ENCODE measurements at places on chromosomes 13 and 19.

DNA sequence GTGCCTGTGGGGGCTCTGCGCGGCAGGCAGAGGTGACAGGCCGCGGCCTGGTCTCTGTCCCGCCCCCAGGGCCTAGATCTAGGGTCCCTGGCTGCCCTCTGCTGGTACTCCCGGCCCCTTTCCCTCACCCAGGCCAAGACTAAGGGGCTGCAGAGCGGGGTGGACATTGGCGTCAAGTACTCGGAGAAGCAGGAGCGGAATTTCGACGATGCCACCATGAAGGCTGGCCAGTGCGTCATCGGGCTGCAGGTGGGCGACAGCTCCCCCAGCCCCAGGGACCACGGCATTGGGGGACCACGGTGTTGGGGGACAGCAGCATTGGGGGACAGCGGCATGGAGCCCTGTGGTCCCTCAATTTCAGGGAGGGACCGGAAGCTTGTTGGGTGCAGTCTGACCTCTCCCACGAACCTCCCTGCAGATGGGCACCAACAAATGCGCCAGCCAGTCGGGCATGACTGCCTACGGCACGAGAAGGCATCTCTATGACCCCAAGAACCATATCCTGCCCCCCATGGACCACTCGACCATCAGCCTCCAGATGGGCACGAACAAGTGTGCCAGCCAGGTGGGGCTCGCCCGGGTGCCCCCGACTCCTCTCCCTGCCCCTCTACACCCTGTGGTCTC lies 3.8 kb upstream of the ABCA7 start:
- DNase-seq, result no peak

DNA sequence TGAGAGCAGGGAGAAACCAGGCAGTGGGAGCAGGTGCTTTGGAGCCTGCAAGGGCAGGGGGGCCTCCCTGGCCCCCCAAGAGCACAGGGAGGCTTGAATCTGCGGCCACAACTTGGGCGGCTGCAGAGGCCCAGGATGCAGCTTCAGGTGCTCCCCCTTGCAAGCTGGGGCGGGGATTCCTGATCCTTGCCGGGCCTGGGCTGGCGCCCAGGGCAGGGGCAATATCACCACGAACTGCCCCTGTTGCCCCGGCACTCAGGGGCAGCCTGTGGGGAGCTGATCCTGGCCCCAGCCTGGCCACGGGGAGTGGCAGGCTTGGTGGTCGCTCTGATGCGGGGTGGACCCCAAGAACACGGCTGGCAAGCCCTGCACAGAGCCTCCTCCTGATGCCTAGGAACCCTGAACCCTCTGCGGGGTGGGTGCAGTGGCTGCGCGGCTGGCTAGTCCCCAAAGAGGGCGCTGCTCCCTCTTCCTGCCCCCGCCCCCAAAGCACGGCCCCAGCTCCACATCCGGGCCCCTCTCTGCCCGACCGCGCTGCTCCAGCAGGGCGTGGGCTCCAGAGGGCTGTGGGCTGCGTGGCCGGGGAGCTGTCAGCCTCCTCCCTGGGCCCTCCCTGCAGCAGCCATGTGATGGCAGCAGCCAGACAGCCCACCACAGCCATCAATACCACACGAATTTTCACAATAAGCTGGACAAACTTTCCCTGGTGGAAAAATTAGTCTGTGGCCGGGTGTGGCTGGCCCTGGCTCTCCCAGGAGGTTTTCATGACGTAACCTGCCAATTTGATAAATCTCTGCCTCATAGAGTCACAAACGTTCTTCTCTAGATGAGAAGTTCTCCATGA lies 21.0 kb downstream of the TNFSF9 start:
- peak; percentile 53 for DNase-seq

DNA sequence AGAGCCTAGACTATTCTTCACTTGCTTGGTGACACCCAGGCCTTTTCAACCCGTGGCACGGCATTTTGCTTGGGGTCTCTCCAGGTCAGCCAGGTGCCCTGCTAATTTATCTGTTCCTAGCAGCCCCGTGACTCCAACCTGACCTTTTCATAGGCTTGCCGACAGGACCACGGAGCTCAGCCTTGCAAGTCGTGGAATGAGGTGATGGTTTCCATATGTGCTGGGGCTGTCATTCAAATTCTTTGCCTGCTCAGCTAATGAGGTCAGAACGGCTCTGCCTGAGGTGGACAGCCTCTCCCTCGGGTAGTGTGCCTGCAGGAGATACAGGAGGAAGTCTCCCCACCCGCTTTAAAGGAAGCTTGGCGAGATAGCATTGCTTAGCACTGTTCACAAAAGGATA lies 61.0 kb downstream of the SHISA2 start:
- no peak for DNase-seq

GRCh38 chr19:1474011-1474764 lies 4.8 kb downstream of the C19orf25 start:
- no peak for DNase-seq

- DNase-seq, result peak; percentile 4
Observed at GRCh38 chr13:50428183-50428877, 413.1 kb downstream of the KCNRG start.

DNA sequence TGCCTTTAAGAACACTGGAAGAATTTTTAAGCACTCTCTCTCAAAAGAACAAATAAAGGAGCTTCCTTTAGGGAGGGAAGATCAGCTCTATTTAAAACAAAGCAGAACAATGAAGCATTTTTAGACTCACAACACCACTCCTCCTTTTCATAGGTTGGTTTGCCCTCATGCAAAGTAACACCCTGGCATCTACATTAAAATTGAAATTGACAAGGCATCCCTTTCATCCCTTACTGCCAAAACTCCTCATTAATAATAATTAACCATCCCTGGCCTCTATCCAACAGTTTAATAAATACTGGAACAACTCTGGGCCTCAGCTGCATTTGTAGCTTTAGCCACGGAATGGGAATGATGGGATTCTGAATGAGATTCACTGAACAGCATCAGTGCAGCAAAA lies 929.1 kb downstream of the PCDH9 start:
- no peak for DNase-seq

GRCh38 chr13:59982631-59983382 lies 180.9 kb downstream of the DIAPH3 start:
- DNase-seq, result no peak

DNA sequence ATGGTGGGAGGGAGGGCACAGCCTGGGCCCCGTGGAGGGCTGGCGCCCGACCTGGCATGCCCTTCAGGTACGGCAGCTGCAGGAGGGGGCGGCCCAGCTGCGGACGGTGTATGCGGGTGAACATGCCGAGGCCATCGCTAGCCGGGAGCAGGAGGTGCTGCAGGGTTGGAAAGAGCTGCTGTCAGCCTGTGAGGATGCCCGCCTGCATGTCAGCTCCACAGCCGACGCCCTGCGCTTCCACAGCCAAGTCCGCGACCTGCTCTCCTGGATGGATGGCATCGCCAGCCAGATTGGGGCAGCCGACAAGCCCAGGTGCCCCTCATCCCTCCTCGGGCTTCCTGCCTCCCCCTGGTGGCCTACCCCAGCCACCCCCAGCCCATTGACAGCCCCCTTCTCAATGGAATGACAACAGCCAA lies 16.6 kb upstream of the SHKBP1 start:
- DNase-seq, result no peak
